Sigmoid colon (tissue), 7 donors: ENCODE measurements at places on chromosomes 5 and 9.

- H3K27ac ChIP-seq = peak overlapping the region; percentile 65
- no peaks in the 10 kb centered on the region for H3K27me3 ChIP-seq
- peaks cover 28% of the 10 kb centered on the region for H3K4me1 ChIP-seq
- no peak overlapping the region for H3K4me3 ChIP-seq
- no peak for DNase-seq
- H3K36me3 ChIP-seq = no peaks in the 10 kb centered on the region
Observed at GRCh38 chr5:88948746-88949600, 66.0 kb upstream of the MEF2C start.

DNA sequence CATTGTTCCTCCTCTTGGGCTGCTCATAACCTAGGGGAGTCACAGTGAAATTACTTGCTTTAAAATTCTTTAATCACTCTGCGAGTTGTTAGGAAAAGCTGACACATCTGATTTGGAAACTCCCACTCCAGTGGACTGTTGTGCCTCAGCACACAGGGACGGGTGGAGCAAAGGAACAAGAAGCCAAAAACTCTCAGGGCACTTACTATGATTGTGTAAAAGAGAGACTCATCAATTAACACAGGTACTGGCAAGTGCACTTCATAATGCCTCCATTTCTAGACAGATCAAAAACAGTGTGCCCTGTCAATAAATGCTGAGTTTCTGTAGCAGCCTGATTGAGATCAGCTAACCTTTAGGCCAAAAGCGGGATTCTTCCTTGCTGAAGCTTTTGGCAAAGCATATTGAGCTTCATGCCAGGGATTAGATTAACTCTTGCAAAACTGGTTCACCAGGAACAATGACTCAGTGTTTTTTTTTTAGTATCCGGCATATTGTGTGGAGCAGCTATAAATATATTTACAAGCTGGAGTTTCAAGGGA, 55.9 kb downstream of the TMC1 start:
- no peaks in the 10 kb centered on the region for H3K27me3 ChIP-seq
- peak overlapping the region; percentile 76 for H3K27ac ChIP-seq
- no peaks in the 10 kb centered on the region for H3K36me3 ChIP-seq
- peaks cover 26% of the 10 kb centered on the region for H3K4me1 ChIP-seq
- DNase-seq = no peak

DNA sequence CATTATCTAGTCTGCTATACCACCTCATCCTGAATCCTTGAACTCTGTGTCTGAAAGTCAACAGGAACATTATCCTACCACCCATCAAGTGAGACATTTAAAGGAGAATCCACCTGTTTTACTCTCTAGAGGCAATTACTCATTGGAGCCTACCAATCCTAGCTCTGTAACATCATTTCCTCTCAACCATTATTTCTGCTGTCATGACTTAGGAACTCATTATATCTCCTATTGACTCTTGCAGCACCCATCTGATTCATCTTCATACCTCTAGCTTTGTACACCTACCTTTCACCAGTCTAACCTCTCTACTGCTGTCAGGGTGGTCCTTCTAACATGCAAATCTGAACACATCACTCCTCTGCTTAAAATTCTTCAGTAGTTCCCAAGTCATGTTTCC, 481.5 kb downstream of the NFIB start:
- H3K4me1 ChIP-seq = no peaks in the 10 kb centered on the region
- no peak overlapping the region for H3K4me3 ChIP-seq
- H3K27ac ChIP-seq = no peak overlapping the region
- no peaks in the 10 kb centered on the region for H3K27me3 ChIP-seq

DNA sequence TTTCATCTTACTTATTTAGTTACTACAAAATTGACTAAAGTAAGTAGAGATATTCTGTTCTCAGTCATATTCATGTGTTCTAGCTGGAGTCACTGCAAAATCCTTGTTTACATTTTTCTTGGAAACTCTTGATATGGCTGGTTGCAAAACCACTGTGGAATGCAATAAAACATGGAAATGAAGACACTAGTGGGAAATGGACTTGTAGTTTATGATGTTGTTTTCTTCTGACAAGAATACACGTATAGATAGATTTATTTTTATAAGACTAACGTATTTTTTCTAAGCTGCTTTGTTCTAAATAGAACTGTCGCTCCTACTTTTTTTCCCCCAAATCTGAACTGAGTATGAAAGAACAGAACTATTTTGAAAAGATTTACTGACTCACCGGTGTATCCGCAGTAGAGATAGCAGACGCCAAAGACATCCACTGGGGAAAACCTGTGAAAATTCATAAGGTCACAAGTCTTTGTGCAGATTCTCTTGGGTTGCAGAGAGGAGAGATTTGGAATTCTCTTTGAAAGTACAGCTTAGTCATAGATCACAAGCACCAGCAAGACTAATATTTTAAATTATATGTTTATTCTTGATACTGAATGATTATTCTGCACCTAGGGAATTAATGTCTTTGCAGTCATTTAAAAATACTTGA, 119.6 kb upstream of the TAF11L2 start:
- no peak for DNase-seq
- no peaks in the 10 kb centered on the region for H3K27me3 ChIP-seq
- no peaks in the 10 kb centered on the region for H3K36me3 ChIP-seq
- peaks cover 10% of the 10 kb centered on the region for H3K4me1 ChIP-seq
- H3K4me3 ChIP-seq = no peak overlapping the region
- no peak overlapping the region for H3K27ac ChIP-seq

DNA sequence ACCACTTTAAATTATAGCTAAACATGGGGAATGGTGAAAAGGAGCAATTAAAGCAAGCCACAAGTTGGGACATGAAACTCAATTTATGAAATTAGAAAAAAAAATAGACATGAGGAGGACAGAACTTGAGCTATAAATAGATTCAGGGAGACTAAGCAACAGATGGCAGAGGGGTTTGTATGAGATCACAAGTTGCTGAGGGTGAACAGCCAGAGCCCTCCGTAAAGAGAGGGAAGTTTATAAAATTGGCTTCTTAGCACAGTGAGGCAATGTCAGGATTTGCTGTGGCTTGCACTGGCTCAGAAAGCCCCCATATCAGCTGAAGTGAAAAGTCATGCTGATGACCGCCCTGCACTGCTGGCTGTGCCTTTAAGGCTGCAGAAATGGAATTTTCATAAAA, 443.4 kb upstream of the CD180 start:
- DNase-seq = no peak
- no peak overlapping the region for H3K4me3 ChIP-seq
